ENCODE measurements at places on chromosomes 4 and X. TPM values are rescaled to one million over a fixed set of nuclear protein-coding genes. Genes with fewer than 3 reads are reported as not detected.

The SUPT20HL2 gene
- not detected for total RNA-seq

The HSFX1 gene
- 0.20 TPM for total RNA-seq

The DRD5 gene
- not detected for total RNA-seq

The UGT2B17 gene
- not detected for total RNA-seq

The XAGE1B gene
- total RNA-seq = not detected

The EREG gene
- total RNA-seq = 2.7 TPM

The CRMP1 gene
- total RNA-seq = 0.07 TPM

The MAP3K15 gene
- total RNA-seq = 2.5 TPM

The TNMD gene
- not detected for total RNA-seq

- DNase-seq = no peak
Observed at GRCh38 chrX:9535101-9535500, 70.2 kb downstream of the TBL1X start.

DNA sequence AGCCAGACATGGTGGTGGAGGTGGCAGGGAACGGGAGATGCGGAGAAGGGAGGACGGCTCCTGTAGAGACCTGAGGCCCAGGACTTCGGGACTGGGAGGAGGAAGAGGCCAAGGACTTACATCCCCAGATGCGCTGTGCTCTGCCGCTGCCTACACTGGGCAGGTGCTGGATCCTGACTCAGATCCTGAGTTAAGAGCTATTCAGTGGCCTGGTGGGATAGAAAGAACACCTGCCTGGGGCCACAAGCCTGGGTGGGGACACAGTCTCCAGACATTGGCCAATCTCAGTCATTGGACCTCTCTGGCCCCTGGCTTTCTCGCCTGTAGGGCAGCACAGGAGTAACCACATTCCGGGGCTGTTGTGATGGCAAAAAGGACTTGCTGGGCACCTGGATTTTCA, 10.9 kb upstream of the MSX1 start:
- DNase-seq = no peak

DNA sequence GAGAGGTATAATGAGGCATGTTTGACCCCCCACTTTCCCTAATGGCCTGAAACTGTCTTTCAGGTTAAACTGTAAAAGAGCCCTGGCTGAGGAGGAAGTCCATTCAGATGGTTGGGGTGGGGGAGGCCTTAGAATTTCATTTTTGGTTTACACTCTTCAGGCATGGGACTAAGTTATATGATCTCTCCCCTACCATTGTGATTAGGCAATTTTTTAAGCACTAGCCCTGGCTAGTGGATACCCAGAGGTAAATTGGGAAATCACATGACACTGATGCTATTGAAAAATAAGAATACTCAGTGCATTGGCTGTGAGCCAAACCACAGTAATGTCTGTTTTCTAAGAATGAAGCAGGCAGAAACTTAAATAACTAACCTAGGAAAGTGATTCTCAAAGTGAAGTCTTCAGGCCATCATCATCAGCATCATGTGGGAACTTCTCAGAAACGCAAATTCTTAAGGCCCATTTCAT, 149.7 kb downstream of the RRAGB start:
- no peak for DNase-seq
